Myocyte (in vitro differentiated cells): ENCODE measurements at places on chromosomes 5 and 9. TPM values are rescaled to one million over a fixed set of nuclear protein-coding genes. Genes with fewer than 3 reads are reported as not detected.

DNA sequence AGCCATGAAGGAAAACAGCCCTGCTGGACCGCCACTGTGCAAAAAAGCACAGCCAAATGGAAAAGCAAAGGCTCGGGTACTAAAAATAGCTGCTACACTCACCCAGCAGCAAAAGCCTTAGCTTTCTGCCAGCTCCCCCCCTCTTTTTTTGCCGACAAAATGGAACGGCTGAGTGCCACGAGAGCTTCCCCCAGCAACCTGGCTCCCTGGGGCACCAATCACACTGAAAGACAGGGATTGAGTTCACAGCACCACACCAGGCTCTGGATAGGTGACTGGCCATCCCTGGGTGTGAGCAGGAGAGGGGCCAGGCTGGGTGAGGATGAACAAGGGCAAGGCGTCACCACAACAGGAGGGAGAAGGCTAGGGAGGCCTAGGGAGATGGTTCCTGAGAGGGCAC, 66.7 kb downstream of the SIL1 start:
- DNase-seq: peak; percentile 60

DNA sequence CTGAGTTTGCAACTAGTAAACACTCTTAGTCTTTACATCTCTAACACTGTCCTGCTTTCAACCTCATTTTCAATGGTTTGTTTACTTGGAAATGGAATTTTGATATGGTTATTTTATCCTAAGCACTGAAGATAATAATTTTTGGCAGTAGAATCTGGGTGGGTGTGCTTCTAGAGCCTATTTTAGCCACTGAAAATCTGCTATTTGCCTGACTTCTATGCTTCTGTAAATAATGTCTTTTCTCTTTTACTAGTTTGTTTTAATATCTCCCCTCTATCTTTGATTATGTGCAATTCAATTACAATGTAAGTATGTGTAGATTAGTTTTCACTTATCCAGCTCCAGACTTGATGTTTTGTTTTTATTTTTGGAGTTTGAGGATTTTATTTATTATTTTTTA, 197.5 kb downstream of the TUSC1 start:
- no peak for DNase-seq

DNA sequence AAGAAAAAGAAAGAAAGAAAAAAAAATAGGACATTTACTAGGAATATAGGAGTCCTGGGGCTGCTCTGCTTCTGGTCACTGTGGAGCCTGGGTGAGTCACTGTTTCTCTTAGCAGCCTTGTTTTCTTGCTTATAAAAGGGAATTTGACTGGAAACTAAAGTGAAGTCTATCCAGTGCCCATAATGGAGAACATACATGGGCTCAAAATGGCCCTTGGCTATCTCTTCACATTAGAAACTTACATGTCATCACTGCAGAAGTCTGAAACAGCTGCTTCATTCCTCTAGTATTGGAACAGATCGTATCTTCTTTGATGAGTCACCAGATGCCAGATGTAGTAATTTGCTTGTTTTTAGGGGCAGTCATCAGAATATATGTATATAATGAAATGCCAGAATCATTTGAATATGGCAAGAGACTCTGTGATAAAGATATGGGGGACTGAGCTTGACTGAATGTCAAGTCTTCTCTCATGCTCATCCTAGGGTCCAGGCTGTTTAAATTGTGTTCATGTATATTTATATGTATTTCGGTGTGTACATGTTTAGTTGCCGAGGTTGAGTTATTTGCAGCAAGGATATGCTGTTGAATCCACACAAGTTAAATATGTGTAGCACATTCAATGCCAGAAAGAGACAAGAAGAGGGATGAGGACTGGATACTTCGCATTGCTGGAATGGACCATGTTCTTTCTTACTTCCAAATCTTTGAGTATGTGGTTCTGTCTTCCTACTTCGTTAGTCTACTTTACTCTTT, 56.7 kb downstream of the SGCD start:
- peak; percentile 82 for DNase-seq

GRCh38 chr9:124420991-124421543, 5.8 kb upstream of the PSMB7 start:
- no peak for DNase-seq

DNA sequence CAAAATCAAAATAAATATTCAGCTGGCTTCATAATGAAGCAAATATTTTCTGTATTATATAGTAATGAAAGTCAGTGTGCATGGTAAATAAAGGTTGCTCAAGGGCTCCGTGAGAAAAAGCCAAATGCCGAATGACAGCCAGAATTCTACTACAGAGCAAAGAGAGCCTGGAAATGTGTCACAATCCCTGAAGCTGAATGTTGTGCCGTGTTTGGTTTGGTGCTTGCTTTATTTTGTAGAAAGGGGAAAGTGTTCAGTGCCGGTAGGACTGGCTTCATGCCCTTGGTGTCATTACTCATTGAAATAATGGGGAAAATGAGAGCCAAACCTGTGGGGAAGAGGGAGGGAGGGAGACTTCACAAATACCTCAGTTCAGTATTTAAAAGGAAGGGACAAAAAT, 26.8 kb upstream of the ADAMTSL1 start:
- no peak for DNase-seq

The GABRP gene
- not detected in 2 replicates for total RNA-seq

The HNRNPA0 gene
- total RNA-seq: 9.3 and 10.5 TPM in 2 replicates
